ENCODE measurements at places on chromosomes 7 and 10. TPM values are rescaled to one million over a fixed set of nuclear protein-coding genes. Genes with fewer than 3 reads are reported as not detected.

- no peak for DNase-seq
Observed at GRCh38 chr7:30148951-30149459, 14.2 kb downstream of the MTURN start.

DNA sequence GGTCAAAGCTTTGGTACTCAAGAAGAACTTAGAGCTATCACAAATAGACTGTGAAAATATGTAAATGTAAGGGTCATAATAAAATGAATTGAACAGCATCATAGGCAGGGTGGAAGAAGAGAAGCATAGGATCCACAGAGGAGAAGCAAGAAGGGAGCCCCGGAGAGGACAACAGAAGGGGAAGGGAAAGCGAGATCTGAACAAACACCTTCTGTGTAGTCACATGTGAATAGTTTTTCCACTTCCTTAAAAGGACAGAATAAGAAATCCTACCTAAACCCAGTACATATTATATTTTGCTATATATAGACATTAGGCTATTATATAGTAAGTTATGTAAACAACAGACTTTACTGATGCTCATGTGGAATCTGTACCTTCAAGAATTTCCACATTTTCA, 160.2 kb downstream of the DKK1 start:
- DNase-seq = no peak

DNA sequence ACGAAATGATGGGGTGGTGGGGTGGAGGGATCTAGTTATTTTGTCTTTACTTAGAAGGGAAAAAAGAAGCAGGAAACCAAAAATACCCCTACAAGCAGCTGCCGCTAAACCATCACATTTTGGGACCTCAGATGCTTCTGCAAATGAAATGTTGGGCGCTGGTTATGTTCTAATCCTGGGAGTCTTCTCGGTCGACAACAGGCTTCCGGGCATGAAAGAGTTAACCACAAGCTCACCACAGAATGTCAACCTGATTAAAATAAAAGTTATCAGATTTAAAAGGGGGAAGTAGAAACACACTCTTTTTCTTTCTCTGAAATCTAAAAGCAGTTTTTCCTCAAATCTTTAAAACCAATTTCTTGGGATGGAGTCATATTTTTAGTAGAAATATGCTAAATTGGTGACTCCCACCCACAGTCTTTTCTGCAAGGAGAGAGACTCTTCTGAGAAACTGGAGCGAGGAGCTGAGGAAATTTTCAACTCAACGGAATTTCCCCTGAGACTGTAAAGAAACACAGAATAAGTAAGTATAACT, 16.8 kb downstream of the IL2RA start:
- no peak for DNase-seq

The PHYHIPL gene
- 0.83 TPM for total RNA-seq

GRCh38 chr7:68425377-68425776, 1172.9 kb upstream of the AUTS2 start:
- DNase-seq = no peak

- peak; percentile 69 for DNase-seq
Observed at GRCh38 chr10:117532003-117532385, 10.6 kb upstream of the EMX2 start.

All from uterus (tissue), 4 donors.